ENCODE measurements at places on chromosomes 4 and X.

DNA sequence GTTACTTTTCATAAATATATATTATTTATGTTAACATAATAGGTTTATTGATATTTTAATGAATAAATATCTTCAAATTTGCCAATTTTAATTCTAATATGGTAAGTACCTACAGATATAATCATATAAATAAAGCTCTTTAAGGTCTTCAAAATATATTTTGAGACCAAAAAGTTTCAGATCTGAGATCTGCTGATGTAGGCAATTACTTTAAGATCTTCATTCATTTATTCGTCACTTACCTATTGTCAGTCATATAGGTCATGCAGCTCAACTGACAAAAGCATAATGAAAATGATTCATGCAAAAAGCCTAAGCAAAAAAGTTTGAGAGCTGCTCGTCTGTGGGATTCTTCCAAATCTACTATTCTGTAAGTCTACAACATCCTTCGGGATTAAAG is 64.8 kb downstream of the AFAP1 start:
- no peak for DNase-seq

- no peak for DNase-seq
Measured at GRCh38 chr4:127149086-127149485, 483.7 kb upstream of the INTU start.

DNA sequence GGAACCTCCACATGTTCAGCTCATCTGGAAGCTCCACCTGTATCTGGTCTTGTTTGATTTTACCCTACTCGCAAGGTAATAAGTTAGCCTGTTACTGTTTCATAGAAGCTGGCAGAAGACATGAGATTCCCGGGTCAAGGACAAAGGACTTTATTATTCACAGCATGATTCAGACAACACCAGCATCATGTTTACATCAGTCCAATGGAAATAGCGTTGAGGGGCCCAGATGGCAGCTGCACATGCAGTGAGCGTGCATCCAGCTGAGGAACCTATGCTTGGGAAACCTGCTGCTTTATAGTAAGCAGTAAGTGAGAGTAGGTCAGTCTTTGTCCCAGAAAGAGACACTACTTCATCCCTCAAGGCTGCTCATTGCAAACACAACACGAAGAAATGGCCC is 19.8 kb downstream of the TSPAN5 start:
- no peak for DNase-seq

- DNase-seq: no peak
Measured at GRCh38 chrX:100721328-100721727, 10.6 kb downstream of the SYTL4 start.

DNA sequence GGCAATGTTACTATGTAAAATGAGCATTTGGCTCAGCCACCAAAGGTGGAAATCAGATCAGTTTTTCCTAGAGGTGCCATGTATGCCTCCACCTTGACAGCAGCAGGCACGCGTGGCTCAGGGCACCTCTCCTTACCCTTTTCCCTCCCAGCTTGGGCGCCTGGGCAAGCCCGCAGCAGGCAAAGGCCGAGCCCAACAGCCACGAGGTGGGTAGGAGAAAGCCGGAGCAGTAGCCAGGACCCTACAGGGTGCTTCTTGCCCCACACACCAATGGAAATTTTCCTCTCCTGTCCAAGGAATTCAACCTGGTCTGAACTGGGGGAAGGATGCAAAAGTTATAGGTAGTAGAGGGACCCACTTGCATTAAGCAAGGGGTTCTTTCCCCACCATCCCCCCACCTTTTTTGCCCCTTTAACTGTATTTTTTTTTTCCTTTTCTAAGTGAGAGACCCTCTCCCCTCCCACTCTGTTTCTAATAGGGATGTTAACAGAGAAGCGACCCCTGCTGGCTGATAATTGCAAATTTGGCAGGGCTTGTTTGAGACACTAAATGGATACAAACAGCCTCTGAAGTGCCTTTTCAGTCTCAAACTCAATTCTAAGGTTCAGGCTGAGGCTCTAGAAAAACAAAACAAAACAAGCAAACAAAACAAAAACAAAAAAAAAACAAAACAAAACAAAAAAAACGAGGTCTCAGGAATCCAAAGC is 895.1 kb downstream of the PCDH18 start:
- DNase-seq: peak; percentile 18

DNA sequence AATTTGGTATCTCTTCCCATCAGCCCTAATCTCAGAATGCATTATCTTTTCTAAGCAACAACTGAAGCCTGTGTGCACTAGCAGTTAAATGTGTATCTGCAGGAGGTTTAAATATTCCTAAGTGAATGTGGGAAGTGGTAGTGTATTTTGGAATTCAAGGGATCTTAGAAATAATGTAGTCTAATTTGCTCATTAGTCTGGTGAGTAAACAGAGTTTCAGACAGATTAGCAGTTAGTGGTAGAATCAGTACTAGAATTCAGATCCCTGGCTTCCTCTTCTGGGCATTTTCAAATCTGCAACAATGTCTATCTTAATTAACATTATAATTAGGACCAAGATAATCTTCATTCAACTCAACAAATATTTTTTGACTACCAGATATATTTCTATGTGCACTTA is 11.7 kb upstream of the CXCL2 start:
- DNase-seq: no peak

DNA sequence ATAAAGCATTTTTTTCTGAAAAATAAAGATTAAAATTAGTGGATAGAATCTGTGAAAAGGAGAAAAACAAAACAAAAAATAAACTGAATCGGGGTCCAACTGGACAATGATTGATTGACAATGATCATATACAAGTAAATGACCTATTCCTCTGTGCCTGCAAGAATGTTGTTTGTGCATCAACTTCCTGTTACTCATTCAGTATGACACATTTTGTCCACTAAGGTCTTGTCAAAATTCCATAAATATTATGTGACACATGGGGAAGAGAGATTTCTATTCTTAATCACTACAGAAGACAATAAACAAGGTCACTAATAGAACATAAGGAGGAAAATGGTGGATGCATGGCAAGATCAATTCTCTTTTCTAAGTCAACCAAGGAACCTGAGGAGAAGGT is 54.9 kb downstream of the F8 start:
- DNase-seq: no peak

DNA sequence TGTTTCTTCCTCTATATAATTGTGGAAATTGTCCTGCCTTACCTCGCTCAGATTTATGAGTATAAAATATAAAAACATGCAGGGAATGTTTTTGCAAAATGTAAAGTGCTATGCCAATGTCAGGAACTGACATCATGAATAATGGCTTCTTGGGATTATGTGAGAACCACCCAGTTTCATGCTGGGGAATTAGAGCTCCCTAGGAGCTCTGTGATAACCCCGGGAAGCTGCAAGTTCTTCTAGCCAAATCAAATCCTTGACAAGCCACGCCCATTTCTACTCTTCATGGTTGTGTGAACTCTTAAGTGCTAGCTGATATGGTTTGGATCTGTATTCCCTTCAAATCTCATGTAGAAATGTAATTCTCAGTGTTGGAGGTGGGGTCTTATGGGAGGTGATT is 85.9 kb upstream of the PAK3 start:
- DNase-seq: no peak

GRCh38 chrX:17580539-17581152 is 156.6 kb upstream of the SCML1 start:
- peak; percentile 59 for DNase-seq

- no peak for DNase-seq
Measured at GRCh38 chrX:17098516-17099247, 152.2 kb downstream of the REPS2 start.

DNA sequence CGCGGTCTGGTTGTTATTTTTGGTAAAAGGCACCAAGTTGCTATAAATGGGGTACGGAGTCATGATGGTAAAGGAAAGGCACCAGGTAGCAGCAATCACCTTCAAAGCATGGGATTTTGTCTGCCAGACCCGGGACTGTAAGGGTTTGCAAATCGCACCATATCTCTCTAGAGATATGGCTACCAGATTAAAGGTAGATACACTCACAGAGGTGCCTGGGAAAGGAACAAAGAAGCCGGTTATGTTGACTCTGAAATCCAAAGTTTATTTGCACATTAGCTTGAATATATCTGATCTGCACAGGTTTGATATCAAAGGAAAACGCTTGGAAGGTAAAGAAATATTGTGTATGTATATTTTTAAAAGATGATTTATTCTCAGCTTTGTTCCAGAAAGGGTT is 4.6 kb downstream of the CCKAR start:
- DNase-seq: no peak

DNA sequence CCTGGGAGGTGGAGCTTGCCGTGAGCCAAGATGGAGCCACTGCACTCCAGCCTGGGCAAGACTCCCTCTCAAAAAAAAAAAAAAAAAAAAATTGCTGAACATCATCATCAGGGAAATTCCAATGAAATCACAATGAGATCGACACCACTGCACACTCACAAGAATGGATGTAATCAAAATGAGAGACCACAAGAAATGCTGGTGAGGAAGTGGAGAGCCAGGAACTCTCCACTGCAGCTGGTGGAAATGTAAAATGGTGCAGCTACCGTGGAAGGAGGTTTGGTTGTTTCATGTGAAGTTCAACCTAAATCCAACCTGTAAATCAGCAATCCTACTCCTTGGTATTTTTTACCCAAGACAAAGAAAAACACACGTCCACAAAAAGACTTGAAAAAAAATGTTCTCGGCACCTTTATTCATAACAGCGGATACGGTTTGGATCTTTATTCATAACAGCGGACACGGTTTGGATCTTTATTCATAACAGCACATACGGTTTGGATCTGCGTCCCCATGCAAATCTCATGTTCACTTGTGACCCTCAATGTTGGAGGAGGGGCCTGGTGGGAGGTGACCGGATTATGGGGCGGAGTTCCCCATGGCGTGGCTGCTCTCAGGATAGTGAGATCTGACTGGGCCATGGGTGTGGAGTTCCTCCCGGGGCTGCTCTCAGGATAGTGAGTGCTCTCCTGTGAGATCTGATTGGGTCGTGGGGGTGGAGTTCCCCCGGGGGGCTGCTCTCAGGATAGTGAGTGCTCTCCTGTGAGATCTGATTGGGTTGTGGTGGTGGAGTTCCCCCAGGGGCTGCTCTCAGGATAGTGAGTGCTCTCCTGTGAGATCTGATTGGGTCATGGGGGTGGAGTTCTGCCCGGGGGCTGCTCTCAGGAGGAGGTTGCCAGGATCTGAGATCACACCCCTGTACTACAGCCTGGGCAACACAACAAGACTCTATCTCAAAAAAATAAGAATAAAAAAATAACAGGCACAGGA is 7.7 kb downstream of the GAK start:
- DNase-seq: peak; percentile 43

DNA sequence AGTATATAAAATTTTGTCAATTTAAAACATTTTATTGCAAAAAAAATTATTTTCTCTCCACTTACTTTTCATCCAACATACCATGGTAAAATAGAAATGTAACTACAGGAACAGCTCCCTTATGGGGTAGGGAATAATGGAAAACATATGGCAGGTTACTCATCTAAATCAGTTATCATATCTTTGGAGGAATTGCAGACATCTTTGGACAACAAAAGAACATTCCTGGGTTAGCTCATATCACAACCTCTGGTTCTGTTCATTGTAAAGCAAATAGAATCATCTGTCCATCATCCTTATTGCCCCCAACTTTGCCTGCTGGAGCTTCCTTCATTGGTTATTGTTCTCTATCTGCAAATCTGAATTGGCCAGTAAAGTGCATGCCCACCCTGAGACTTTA is 387.5 kb upstream of the GRID2 start:
- DNase-seq: no peak
